ENCODE measurements at places on chromosomes 7 and 10. TPM values are rescaled to one million over a fixed set of nuclear protein-coding genes. Genes with fewer than 3 reads are reported as not detected.

GRCh38 chr7:25967278-25968204, 184.5 kb upstream of the NFE2L3 start:
- DNase-seq = no peak

Gene AKR1D1
- total RNA-seq = not detected

Gene CD36
- 6.5 TPM for total RNA-seq

DNA sequence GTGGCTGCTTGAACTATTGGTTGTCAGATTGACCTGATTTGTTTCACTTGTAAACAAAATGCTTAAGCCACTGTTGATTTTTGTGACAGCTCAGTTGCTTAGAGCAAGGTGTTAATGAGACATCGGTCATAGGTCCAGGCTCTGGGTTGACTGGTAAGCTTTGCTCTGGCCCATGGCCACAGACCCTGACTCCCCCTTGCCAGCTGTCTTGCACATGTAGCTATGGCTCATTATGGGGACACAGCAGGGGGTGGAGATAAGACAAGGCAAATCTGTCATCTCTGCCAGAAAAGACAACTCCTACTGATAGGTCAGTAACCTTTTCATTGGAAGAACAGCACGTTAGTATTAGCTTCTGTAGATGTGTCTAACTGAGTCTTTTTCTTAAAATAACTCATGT, 95.3 kb downstream of the KAT6B start:
- peak; percentile 60 for DNase-seq

Gene SUGCT
- 12.4 TPM for total RNA-seq

DNA sequence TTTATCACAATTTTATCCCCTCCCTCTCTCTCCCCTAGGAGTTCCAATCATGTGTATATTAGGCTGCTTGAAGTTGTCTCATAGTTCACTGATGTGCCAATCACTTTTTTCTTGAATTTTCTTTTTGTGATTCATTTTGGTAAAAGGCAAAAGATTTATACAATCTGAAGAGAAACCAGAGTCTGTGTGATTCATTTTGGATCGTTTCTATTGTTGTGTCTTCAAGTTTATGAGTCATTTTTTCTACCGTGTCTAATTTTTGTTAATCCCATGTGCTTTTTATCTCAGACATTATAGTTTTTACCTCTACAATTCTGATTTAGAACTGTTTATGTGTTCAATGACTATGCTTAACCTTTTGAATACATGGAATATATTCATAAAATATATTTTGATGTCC, 483.9 kb upstream of the AUTS2 start:
- no peak for DNase-seq
